ENCODE measurements at places on chromosomes 11 and 22. TPM values are rescaled to one million over a fixed set of nuclear protein-coding genes. Genes with fewer than 3 reads are reported as not detected.

OR52A1 gene
- not detected for total RNA-seq

PATE2 gene
- not detected for total RNA-seq

OR9G1 gene
- total RNA-seq: not detected

RIMBP3B gene
- total RNA-seq: 0.24 TPM

KCNQ1OT1 gene
- total RNA-seq: 8.1 TPM

LRRC4C gene
- total RNA-seq: not detected

All from hair follicle dermal papilla cell (primary cell).